Hippocampal formation (tissue), 2 donors: ENCODE measurements at places on chromosomes 2 and 18.

GRCh38 chr2:112343827-112344585 lies 68.6 kb downstream of the ZC3H6 start:
- DNase-seq: no peak

GRCh38 chr2:213064099-213064498 lies 87.3 kb downstream of the IKZF2 start:
- DNase-seq: no peak

DNA sequence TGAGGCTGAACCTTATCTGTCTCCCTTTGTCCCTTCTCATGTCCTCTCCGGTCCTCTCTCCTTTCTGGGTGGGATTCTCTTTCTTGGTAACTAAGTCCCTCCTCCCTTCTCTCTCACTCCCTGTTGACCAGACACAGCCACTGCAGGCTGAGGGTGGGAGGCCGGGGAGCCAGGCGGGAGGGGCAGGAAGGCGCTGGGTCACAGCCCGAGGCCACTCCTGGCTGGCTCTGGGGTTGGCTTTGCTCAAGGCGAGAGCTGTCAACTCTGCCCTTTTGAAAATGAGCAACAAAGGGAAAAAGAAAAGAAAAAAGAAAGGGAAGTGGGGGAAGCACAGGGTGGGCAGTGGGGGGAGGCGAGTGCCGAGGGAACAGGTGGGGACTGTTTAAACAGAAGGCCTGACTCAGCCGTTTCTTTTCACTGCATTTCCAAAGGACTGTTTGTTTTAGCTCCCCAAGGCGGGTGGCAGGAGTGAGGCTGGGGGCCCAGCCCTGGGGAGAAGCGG lies 70.5 kb upstream of the IGFBP5 start:
- no peak for DNase-seq

DNA sequence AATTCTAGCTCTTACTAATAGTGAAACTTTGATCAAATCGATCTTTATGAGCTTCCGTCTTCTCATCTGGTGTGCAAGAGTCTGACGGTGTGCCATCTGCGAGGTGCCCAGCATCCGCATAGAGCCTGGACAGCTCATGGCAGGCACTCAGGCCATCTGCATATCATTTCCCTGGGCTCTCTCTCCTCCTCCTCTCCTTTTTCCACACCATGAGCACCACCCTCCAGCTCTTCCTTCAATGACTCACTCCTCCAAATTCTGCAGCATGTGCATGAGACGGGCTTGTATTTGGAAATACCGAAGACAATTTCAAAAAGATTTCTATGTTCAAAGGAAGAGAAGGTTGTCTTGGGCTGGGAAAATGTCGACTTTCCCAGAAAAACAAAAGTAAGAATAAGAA lies 161.1 kb downstream of the CCBE1 start:
- DNase-seq: no peak

DNA sequence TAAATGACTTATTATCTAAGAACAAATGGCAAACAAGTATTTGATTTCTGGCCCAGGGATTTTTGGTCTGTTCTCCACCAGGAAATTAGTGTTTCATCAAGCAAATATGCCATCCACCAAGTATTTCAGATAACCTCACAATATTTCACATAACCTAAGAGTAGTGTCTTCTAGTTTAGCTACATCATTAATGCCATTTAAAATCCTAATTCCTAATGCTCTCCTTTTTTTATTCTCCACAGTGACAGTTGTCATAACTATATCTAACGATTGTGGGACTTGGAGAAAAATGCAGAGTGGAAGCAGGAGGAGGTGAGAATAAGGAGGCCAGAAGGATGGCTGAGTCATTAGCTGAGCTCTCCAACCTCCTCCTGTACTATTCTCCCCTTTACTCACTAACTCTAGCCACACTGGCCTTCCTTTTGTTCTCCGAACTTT lies 58.5 kb upstream of the CTLA4 start:
- no peak for DNase-seq

DNA sequence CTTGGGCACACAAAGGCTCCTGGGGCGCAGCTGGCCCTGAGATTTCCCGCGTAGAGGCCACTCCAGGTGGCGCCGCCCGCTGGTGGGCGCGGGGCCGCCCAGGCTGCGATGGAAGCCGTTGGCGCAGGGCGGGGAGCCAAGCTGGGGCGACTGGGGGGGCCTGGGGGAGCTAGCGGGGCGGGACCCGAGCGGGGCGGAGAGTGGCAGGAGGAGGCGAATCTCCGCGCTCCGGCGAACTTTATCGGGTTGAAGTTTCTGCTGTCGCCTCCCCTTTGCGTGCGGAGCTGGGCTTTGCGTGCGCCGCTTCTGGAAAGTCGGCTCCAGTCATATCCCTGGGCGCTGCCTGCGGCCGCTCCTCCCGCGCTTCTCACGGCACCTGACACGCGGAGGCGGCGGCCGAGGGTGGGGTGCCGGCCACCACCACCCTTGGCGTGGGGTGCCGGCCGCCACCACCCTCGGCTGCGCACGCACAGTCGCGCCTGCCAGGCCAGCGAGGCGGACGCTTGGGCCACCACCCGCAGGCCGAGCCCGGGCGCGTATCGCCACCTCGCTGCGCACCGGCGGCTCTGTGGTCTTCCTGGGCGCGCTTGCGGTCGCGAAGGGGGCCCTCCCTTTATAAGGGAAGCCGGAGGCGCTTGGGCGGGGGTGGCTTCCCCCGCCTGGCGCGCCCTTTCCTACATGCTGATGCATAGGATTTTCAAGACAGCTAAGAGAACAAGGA lies 919 bp upstream of the CYP1B1 start:
- DNase-seq: no peak

GRCh38 chr2:234851451-234851850 lies 100.4 kb upstream of the SH3BP4 start:
- DNase-seq: no peak

DNA sequence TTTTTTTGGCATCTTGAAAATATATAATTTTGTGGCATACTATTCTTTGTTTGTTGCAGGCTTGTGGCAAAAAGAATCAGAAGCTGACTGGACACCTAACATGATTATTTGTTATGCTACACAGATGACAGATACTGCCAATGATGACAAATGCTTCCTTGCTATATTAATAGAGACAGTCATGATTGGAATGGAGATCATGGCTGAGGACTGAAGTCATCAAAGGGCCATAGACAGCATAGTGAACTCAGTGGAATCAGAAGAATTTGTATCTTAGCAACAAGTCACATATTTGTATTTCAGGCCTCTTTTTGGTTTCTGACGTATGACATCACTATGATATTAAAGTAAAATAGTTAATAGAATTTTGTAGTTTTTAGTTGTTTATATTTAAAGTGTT lies 1003.8 kb upstream of the DDX18 start:
- no peak for DNase-seq

DNA sequence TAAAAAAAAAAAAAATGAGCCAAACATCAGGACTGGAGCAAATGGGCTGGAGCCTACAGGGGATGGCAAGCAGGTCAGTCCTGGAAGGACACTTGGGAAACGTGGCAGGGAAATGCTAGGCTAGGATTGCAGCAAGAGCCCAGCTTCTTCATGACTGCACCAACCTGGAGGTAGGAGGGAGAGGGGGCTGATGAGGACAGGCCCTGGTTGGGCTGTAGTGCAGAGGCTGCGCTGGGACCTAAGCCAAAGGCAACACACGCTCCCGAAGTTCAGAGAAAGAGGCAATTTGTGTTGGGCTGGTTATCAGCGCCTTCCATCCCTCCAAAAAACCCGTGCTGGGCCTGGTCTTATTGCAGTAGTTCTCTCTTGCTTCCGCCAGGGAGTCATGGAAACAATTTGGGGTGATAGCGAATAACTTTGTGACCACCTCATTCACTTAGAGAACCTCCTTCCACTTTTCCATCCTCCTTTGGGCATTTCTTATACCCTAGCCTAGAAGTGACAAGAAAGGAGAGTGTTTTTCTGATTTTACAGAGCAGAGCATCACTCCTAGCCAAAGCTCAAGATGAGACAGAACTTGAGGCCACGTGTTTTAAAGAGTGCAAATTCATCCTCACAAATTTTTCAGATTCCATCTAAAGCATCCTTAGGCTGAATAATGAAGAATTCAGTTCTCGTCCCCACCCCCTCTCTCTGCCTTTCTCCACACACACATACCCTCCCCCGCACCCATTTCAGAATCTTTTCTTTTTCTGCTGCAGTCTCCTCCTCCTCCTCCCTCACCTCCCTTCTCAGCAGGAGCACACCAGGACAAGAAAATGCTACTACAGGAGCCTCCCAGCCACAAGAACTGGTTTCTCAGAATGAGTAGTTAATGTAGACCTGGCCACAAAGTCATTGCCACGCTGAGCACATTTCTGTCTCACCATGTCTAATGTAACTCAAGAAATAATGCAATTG lies 82.5 kb upstream of the STPG4 start:
- DNase-seq: no peak

DNA sequence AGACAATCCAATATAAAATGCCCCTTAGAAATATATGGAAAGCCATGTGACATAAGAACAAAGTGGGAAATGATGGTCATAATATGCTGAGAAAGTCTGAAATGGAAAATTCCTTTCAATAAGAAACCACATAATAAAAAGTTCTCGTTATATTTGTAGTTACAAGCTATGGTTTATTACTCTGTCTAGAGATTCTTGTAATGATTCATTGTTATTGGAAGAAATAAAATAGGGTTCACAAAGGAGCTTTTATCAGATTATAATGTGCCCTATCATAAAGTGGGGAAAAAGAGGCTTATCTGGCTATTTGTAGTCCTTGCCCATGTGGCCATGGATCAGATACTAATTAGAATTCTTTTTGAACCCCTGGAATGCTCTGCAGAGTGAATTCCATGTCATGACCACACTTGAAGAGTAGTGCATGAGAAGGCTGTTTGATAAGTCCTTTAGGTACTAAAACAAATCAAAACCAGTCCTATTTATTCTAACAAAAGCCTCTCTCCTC lies 420.7 kb upstream of the NRP2 start:
- no peak for DNase-seq
